ENCODE measurements at places on chromosomes 11 and 22.

DNA sequence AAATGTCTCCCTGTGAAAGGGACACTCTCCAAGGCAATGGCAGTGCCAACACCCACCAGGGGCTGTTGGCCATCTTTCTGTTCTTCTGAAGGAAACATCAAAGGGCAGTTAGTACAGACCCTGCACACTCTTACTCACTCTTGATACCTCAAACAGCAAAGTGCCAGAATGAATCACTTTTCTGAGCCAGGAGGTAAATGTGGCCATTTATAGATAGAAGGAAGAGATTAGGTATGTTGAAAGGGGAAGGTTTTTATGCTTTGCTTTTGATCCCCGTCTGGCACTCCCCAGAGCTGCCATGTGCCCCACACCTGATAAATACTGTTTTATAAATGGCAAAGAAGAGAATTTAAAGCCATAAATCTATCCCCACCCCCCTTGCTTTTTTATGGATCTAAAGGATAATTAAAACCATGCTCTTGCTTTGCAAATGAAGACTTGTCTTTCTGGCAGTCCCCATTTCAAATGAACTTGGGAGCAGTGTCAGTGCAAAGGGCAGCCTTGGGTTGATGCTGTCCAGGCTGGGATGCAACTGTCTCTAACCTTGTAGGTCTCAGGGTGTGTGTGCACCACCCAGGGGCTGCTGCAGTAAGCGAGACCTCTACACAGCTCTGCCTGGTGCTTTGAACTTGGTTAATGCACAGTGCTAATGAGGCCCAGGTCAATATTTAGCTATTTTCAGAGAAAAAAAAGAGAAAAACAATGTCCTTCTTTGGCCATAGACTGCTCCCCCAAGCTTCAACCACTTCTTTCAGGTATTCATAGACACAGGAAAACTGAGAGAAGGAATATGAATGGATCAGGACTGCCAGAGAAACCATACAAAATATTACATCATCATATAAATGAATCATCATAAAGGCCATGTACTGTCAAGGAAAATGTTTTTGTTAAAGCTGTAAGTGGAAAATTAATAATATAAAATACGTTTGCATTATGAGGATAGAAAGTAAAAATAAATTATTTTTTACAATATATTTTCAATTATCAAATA lies 207.5 kb downstream of the ETS1 start:
- DNase-seq = no peak

GRCh38 chr22:37345863-37346504 lies 63.7 kb downstream of the CYTH4 start:
- peak; percentile 61 for DNase-seq

DNA sequence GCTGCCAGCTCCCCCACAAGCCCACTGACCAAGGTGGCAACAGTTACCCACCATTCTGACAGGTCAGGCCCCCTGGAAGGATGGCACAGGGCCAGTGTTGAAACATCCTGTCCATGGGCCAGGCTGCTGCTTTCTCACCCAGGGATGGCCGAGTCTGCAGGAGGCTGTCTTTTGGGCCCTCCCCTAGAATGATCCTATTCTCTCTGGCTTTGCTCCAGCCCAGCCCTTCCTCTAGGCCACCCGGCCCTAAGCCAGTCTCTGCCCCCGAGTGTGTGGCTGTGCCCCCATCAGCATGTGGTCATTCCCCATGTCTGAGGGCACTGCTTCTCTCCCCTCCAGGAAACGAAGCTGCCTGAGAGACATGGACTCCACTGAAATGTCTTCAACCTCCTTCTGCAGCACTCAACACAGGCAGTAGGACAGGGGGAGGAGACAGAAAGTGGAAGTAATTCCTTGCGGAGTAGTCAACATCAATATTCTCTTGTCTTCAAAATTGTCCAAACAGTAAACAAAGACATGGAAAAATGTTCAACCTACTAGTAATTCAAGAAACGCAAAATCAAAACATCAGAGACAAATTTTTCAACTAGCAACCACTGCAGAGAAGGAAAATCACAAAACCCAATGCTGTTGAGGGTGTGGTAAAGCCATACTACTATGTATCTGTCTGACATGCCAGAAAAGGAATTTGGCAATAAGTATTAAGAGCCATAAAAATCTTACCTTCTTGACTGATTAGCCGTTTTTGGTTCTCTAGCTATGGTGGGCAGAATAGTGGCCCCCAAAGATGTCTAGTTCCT lies 5.1 kb upstream of the SCARF2 start:
- DNase-seq = no peak

GRCh38 chr11:100072131-100072530 lies 615.0 kb upstream of the ARHGAP42 start:
- DNase-seq = peak; percentile 3

DNA sequence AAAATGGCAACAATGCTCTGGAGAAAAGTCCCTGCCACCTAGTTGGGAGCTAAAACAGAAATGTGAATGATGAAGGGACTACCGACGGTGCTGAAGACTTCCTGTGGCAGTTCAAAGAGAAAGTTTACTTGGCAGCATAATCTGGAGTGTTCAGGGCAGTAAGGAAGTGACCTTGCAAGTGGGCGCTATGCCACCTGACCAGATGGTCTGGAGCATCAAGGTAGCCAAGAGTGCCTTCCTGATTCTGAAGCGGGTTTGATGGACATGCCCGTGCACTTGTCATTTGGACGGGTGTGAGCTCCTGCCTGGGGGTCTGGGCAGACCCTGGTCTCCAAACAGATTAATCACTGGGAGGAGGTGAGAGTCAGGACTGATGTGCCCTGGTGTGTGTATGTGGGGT lies 1.8 kb upstream of the SNX19 start:
- DNase-seq = no peak

- no peak for DNase-seq
These were observed 5.5 kb upstream of the GAB4 start for GRCh38 chr22:17013396-17014100.

DNA sequence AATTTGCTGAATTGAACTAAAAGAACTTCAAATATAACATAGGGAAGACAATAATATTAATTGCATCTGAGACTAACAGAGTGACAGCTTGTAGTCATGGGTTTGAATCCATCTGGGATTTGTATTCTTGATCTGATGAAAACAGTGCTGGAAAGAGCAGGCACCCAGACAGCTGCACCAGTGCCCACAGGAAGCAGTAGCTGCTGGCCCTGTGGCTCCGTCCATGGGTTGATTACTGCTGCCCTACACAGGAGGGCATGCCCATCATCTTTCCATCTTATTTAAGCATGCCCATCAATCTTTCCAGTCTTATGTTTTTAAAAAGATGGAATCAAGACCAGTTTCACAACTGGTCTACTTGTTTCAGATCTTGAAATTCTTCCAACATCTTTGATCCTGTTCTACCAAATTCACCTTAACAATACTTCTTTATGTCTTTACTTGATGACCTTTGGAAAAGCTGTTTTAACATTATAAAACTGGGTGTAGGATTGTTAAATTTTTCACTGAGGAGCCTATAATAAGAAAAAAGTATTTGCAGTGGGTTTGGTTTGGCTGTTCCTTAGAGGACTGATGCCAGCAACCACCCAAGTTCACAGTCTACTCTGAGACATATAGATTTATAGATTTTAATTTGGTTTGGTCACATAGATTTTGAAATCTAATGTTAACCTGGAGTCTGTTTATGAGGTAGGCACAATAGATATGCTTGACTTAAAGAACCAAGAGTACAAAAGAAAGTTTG lies 761 bp upstream of the NXPE4 start:
- DNase-seq = no peak

DNA sequence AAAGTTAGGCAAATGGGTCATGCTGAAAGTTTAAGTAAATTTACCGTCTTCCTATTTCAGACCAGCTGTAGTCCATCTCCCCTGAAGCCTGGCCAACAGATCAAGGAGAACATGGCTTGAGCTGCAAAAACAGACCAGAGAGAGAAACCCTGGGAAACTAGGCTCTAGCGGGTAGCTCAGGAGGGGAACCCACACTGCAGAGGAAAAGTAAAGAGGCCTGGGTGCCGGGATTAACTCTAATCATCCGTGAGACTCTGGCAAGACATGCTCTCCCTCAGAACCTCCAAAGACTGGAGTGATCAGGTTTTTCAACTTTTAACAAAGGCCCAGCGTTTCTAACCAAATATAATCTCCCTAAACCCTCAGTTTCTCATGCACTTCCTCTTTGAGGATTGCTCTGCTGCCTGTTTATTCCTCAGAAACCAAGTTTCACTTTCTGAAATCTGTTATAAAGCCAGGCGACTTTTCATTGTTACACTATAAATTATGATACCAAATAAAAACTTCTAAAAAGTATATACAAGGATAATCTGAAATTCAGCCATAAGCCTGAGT lies 67.5 kb downstream of the GAB2 start:
- no peak for DNase-seq

- DNase-seq = peak; percentile 6
These were observed 404.2 kb downstream of the LUZP2 start for GRCh38 chr11:24900960-24901549.

- peak; percentile 82 for DNase-seq
These were observed 127.8 kb downstream of the PARVA start for GRCh38 chr11:12505183-12505582.

- no peak for DNase-seq
These were observed 34.3 kb downstream of the SCUBE1 start for GRCh38 chr22:43308836-43309235.

DNA sequence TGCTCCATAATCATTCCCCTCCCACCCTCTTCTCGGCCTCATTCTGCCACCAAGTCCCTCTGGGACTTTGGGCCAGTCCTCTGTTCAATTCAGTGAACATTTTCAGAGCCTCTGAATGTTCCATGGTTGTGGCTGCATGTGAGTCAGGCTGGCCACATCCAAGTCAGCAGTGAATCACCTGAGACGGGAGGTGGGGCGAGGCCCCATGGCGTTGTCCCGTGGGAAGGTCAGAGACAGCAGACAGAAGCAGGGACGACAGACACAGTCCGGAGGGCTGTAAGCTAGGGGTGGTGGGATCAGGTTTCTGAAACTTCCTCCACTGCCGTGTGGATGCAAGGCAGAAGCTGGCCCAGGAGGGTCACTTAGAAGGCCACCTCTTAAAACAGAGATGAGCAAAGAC lies 324.8 kb downstream of the MN1 start:
- no peak for DNase-seq

DNA sequence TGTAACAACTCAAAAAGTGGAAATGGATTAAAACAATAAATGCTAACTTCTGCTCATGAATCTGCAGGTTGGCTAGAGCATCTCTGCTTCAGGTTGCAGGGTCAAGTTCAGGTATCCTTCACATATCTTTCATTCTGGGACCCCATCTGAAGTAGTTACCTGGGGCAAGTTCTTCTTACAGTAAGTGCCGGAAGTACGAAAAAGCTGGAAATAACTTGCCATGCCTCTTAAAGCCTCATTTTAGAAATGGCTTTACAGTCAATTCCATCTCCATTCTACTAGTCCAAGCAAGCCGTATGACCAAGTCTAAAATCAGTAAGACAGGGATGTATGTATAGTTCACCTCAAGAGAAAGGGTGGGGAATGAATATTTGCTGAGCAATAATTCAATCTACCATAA lies 93.7 kb downstream of the FCHSD2 start:
- DNase-seq = no peak

- DNase-seq = peak; percentile 80
These were observed 8.7 kb upstream of the TTC12 start for GRCh38 chr11:113305440-113306336.

- DNase-seq = no peak
These were observed 1.3 kb downstream of the FAR1 start for GRCh38 chr11:13669544-13670488.

- no peak for DNase-seq
These were observed 1.8 kb upstream of the FLI1 start for GRCh38 chr11:128691802-128692752.

GRCh38 chr11:88521399-88521798 lies 183.9 kb upstream of the CTSC start:
- DNase-seq = no peak

DNA sequence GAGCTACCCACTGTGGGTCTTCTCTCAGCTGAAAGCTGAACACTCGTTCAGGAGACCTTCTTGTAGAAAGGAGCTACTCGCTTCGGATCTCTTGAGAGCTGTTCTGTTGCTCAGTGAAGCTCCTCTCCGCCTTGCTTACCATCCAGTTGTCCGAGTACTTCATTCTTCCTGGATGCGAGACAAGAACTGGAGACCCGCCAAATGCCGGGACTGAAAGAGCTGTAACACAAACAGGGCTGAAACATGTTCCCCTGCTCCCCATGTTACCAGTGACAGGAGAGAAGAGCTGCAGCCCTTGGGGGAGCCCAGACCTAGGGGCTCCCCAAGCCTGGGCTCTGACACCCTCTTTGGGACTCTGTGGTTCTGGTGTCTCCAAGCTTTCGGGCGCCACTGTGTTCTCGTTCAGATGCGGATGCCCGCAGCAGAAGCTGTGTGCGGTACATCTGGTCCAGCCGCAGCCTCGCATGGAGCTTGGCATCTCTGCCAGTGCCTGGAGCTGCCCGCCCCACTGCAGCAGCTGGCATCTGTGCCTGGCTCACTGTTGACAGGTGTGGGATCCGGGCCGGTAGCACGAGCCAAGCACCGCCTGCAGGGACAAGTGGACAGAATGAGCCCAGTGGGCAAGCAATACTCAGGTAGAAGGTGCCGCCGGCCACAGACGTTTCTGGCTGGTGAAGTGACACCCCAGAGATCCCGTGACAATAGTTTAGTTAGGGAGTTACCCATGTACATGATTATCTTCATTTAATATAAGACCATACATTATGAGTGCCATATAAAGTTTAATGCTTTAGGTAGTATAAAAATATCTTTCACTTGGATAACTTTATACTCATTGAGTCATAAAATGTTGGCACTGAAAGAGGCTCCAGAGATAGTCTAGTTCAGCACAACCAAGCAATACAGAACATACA lies 49.1 kb downstream of the EMSY start:
- peak; percentile 56 for DNase-seq

DNA sequence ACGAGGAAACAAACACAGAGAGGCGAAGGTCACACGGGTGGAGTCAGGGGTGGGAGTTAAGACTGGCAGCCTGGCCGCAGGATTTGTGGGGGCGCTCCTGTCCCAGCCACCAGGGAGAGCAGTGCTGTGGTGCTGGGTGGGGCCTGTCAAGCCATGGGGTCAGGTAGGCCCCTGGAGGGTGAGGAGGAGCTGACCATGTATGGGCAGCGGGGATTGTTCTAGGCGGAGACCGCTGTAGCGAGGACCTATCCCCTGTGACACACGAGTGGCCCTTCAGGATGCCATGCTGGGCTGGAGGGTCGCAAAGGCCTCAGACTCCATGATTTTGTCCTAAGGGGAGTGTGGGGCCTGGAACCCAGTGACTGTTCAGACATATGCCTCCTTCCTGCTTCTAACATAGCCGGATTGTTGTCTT lies 1.6 kb upstream of the RPS19BP1 start:
- no peak for DNase-seq

DNA sequence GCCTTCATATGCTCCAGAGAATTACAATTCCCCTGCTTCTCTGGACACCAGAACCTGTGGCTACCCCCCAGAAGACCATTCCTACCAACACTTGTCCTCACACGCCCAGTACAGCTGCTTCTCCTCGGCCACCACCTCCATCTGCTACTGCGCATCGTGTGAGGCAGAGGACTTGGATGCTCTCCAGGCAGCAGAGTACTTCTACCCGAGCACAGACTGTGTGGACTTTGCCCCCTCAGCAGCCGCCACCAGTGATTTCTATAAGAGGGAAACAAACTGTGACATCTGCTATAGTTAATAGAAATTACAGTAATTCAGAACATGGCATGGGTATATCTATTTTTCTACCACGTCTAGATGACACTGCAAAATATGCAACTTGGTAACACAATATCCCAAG lies 9.8 kb downstream of the POU2AF3 start:
- DNase-seq = peak; percentile 88

GRCh38 chr11:88701816-88702215 lies 364.0 kb downstream of the GRM5 start:
- DNase-seq = no peak

Data from small intestine (tissue), 16 donors.